ENCODE measurements at places on chromosomes 4 and X. TPM values are rescaled to one million over a fixed set of nuclear protein-coding genes. Genes with fewer than 3 reads are reported as not detected.

- H3K27ac ChIP-seq, result no peak overlapping the region
- no peak overlapping the region for H3K4me3 ChIP-seq
- no peak for DNase-seq
- no peaks in the 10 kb centered on the region for H3K4me1 ChIP-seq
- no peaks in the 10 kb centered on the region for H3K36me3 ChIP-seq
- H3K27me3 ChIP-seq, result no peaks in the 10 kb centered on the region
Observed at GRCh38 chrX:20205927-20206708, 60.6 kb downstream of the RPS6KA3 start.

DNA sequence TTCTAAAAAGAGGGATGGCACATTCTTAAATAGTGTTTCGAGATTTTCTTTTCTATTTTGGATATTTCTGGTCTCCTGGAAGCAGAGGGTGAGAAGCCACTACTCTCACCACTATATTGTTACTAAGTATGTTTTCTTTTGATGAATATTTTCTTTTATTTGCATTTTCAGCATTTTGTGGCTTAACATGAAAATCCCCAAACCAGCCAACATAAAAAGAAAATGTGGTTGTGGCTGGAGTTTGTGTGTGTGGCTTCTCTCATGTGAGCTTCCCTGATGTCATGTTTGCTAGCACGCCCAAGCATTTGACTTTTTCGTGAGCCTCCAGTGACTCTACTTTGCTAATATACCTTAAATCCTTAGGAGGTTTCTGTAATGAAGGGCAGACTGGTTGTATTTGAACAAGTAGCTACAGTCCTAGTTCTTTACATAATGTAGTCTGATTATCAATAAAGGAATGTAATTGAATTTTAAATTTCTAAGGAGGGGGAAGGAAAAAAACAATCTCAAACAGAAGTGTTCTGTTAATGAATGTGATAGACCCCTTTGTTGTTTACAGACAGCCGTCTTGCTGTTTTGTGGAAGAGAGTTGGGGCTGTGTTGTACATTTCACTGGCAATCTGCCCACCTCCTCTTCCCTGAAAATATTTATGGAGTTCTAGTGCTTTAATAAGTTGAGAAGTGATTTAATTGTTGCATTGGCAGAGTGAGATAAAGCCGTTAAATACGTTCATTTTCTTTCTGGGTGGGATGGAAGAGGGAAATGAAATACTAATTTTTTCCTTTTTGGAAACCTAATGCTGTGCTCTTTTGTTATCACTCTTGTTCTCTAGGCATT lies 114.6 kb downstream of the ARHGAP10 start:
- no peaks in the 10 kb centered on the region for H3K27me3 ChIP-seq
- no peak for DNase-seq
- no peaks in the 10 kb centered on the region for H3K4me1 ChIP-seq
- peaks cover 4% of the 10 kb centered on the region for H3K36me3 ChIP-seq

- no peaks in the 10 kb centered on the region for H3K4me1 ChIP-seq
- DNase-seq, result no peak
- H3K27ac ChIP-seq, result no peak overlapping the region
- no peaks in the 10 kb centered on the region for H3K27me3 ChIP-seq
- H3K36me3 ChIP-seq, result no peaks in the 10 kb centered on the region
- H3K4me3 ChIP-seq, result no peak overlapping the region
Observed at GRCh38 chr4:28482580-28483270, 1622.1 kb downstream of the STIM2 start.

GRCh38 chrX:40415675-40416074 lies 165.1 kb upstream of the ATP6AP2 start:
- H3K4me1 ChIP-seq, result 0 out of 2 replicates have a peak, but pooled peaks cover 3% of the 10 kb centered on the region
- H3K36me3 ChIP-seq, result no peaks in the 10 kb centered on the region
- no peak overlapping the region for H3K4me3 ChIP-seq
- no peak for DNase-seq
- no peaks in the 10 kb centered on the region for H3K27me3 ChIP-seq
- no peak overlapping the region for H3K27ac ChIP-seq

DNA sequence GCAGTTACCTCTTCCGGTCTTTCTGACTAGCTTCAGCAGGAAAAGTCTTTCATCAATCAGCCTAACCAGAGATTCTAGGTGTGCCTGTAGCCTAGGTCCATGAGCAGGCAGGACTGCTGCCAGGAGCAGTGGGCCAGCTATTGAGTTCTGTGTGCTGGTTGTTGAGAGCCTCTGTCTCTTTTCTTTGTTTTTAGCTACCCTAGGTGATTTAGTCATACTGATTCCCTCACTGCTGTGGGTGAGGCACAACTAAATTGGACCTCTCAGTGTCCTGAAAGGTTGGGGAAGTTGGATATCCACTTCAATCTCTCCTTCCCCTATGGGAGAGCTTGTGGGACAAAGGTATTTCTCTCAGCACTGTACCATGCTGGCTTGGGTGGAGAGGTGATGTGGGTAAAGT lies 354.9 kb downstream of the GPAT3 start:
- H3K4me3 ChIP-seq, result no peak overlapping the region
- H3K4me1 ChIP-seq, result 0 out of 2 replicates have a peak, but pooled peaks cover 2% of the 10 kb centered on the region
- no peaks in the 10 kb centered on the region for H3K27me3 ChIP-seq

DNA sequence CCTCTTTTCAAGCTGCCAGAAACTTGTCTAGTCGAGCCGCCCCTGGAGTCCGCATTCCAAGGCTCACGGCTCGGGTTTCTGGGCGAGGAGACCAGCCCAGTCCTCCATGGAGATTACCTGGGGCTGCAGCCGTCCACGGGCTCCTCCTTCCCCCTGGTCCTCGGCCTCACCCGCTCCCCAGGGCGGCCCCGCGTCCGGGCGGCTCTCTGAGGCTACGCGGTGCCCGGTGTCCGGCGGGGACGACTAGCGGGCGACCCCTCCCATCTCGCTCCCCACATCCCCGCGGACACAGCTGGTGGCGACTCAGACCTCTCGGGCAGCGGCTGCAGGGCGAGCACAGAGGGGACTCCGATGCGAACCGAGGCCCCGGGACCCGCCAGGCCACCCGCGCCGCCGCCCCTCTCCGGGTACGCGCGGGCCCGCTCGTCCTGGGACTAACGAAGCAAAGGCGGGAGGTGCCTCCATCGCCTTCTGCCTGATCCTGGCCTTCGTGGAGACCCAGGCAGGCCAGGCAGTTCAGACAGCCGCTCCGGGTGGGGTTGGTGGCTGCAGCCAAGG lies 159.4 kb downstream of the TRAM1L1 start:
- no peaks in the 10 kb centered on the region for H3K4me1 ChIP-seq
- H3K36me3 ChIP-seq, result no peaks in the 10 kb centered on the region
- no peak overlapping the region for H3K27ac ChIP-seq
- no peaks in the 10 kb centered on the region for H3K27me3 ChIP-seq
- H3K4me3 ChIP-seq, result no peak overlapping the region
- DNase-seq, result no peak

GRCh38 chr4:6730603-6731317 lies 14.8 kb downstream of the BLOC1S4 start:
- no peaks in the 10 kb centered on the region for H3K36me3 ChIP-seq
- peaks cover 12% of the 10 kb centered on the region for H3K4me1 ChIP-seq
- H3K27ac ChIP-seq, result no peak overlapping the region
- no peak for DNase-seq
- no peak overlapping the region for H3K4me3 ChIP-seq

DNA sequence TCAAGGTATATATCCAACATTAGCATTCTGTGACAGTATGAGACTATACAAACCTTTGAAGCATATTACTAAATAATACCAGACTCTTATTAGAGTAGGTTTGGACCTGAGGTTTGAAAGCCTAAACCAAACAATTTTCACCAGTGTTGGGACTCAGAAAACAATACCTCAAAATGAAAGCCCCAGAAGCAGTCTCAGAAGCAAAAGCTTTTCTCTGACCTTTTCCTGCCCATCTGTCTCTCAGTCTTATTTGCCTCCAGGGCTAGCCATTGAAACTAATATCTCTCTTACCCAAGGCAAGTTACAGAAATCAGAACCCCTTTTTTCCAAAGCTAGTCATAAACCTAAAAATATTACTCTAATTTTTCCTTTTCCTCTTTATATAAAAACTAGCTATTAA lies 163.3 kb downstream of the PTCHD1 start:
- no peak overlapping the region for H3K27ac ChIP-seq
- H3K4me1 ChIP-seq, result peaks cover 3% of the 10 kb centered on the region
- no peak for DNase-seq

DNA sequence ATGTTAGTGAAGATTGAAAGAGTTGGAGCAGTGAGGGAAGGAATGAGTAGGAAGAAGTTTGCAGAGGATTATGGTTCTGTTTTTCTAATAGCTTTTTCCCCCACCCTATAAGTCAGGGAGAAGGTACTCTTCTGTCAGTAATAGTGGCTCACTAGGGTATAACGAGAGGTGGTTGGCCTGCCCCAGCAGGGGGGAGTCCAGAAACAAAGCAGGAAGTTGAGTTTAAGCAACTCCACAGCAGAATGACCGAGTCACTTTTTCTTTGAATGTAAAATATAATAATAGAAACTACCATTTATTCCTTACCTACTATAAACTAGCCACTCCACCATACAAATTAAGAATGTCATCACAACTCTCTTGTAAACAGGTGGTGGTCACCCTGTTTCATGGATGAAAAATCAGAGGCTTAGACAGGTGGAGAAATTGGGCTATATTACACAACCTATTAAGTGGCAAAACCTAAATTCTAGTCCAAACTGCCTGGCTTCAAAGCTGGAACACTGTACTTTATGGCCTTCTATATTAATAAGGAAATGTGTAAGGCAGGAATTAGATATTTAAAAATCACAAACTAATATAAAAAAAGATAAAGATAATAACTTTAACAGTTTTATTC lies 21.9 kb downstream of the AP1AR start:
- no peaks in the 10 kb centered on the region for H3K4me1 ChIP-seq
- H3K4me3 ChIP-seq, result no peak overlapping the region
- H3K27ac ChIP-seq, result no peak overlapping the region
- H3K36me3 ChIP-seq, result peaks cover 8% of the 10 kb centered on the region

GRCh38 chr4:20254511-20255250 lies 3.0 kb downstream of the SLIT2 start:
- H3K4me1 ChIP-seq, result no peaks in the 10 kb centered on the region
- no peak overlapping the region for H3K4me3 ChIP-seq
- DNase-seq, result no peak
- no peaks in the 10 kb centered on the region for H3K36me3 ChIP-seq

- no peaks in the 10 kb centered on the region for H3K4me1 ChIP-seq
- peaks cover 4% of the 10 kb centered on the region for H3K36me3 ChIP-seq
- no peaks in the 10 kb centered on the region for H3K27me3 ChIP-seq
- no peak overlapping the region for H3K4me3 ChIP-seq
Observed at GRCh38 chrX:154348114-154348531, 26.3 kb downstream of the FLNA start.

DNA sequence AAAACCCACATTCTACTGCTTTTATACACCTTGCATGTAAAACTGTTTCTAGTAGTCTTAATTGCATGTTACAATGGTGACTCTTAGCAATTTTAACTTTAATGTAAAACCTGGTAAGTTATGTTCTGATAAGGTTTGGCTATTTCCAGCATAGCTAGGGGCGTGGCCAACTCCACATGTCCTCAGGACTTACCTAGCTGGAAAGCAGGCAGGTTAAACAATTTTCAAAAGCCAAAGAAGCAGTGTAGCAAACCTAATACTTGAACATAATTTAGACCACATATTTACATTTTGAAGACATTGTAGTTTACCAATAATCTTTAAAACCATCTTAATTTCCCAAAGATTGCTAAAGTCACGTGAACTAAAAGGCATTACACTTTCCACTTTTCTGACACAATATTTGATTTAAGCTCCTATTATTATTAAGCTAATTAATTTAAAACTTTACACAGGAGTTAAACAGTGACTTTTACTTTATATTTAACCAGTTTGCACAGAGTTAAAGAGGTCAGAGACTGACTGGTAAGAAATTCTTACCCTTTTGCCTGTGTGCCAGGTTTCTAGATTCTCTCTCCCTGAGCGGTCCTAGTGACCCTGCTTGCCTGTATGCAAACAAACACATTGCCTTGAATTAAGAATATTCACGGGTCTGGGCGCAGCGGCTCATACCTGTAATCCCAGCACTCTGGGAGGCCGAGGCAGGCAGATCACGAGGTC lies 88.2 kb downstream of the GLUD2 start:
- no peak for DNase-seq
- H3K36me3 ChIP-seq, result no peaks in the 10 kb centered on the region
- H3K27me3 ChIP-seq, result no peaks in the 10 kb centered on the region
- no peak overlapping the region for H3K27ac ChIP-seq

GRCh38 chr4:123340381-123340701 lies 56.3 kb upstream of the SPRY1 start:
- H3K27me3 ChIP-seq, result no peaks in the 10 kb centered on the region
- DNase-seq, result peak; percentile 34
- no peak overlapping the region for H3K27ac ChIP-seq
- no peak overlapping the region for H3K4me3 ChIP-seq
- H3K4me1 ChIP-seq, result peaks cover 13% of the 10 kb centered on the region

DNA sequence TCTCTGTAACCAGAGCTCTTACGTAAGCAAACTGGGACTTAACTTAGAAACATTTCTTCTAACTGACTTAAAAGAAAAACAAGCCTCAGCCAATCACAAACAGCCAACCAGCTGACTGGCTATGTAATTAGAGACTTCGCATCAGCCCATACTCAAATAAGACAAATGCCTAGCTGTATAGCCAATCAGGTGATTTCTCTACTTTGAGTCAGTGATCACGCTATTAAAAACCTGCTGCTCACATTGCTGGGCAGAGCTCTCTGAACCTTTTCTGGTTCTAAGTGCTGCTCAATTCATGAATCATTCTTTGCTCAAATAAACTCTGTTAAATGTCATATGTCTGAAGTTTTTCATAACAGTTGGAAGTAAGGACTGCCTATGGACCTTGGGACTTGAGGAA lies 9.9 kb upstream of the SMIM10L2A start:
- no peaks in the 10 kb centered on the region for H3K36me3 ChIP-seq
- no peak for DNase-seq
- H3K4me1 ChIP-seq, result no peaks in the 10 kb centered on the region
- no peak overlapping the region for H3K4me3 ChIP-seq

GRCh38 chr4:29717287-29718057 lies 1002.7 kb upstream of the PCDH7 start:
- no peak overlapping the region for H3K27ac ChIP-seq
- no peak for DNase-seq
- no peaks in the 10 kb centered on the region for H3K36me3 ChIP-seq
- H3K4me1 ChIP-seq, result no peaks in the 10 kb centered on the region
- H3K27me3 ChIP-seq, result no peaks in the 10 kb centered on the region

DNA sequence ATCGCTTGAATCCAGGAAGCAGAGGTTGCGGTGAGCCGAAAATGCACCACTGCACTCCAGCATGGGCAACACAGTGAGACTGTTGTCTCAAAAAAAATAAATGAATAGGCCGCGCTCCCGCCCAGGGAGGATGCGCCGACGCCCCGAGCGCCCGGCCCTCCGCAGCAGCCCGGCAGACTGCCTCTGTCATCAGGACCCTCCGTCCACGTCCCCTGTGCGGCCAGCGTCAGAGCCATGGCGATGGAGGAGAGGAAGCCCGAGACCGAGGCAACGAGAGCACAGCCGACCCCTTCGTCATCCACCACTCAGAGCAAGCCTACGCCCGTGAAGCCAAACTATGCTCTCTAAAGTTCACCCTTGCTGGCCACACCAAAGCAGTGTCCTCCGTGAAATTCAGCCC lies 21.4 kb downstream of the LIAS start:
- H3K36me3 ChIP-seq, result 0 out of 2 replicates have a peak, but pooled peaks cover 2% of the 10 kb centered on the region
- no peak overlapping the region for H3K4me3 ChIP-seq

Gene MSX1
- 59.9 TPM for total RNA-seq

Gene UGT2B17
- not detected for total RNA-seq

Gene AREG
- total RNA-seq, result 739 TPM

Gene CLIC2
- total RNA-seq, result 0.89 TPM

Gene GRPR
- 0.15 TPM for total RNA-seq

Gene PLP2
- 207 TPM for total RNA-seq

Gene IL9R
- total RNA-seq, result 1.4 TPM

Gene IGBP1
- 50.7 TPM for total RNA-seq

Gene P2RY8
- total RNA-seq, result 0.44 TPM

Gene SMIM14
- 21.6 TPM for total RNA-seq

Gene F11
- total RNA-seq, result not detected

Gene CYTL1
- not detected for total RNA-seq

Data from HCT116 (cell line).